GM10248 (cell line): ENCODE measurements at places on chromosomes 1 and 21.
A peak's percentile ranks its signal among the peaks of the same experiment; 100 is the strongest.

DNA sequence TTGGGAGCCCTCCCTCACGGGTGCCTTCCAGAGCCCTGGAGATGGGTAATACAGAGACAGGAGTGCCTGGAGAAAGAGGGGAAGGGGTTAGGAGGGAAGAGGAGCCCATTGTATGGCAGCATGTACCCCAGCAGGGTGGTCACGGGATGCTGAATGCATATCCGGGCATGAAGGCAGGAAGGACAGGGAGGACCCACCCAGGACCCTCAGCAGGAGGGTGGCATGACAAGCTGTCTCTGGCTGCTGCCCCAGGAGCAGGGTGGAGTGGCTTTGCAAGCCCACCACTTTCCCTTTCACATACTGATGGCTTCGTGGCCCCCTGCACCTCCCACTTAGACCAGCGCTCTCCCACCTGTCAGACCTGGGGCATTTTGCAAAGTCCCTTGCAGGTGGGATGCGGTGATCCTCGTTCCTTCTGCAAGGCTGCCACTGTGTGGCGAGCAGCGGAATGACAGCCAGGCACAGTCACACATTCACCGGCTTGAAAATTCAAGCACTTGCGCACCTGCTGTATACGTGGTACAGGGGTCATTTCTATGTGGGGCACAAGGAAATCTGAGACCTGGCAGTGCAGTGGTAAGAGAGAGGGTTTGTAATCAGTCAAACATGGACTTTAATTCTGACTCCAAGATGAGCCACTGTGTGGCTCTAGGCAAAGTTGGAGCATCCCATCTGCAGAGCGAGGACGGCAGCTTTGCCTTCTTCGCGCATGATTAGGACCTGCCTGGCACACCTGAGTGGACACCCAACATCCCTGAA, 53.2 kb upstream of the TMEM51 start:
- DNase-seq: peak; percentile 73

GRCh38 chr1:152515434-152515783, 1.1 kb downstream of the CRCT1 start:
- no peak for DNase-seq

DNA sequence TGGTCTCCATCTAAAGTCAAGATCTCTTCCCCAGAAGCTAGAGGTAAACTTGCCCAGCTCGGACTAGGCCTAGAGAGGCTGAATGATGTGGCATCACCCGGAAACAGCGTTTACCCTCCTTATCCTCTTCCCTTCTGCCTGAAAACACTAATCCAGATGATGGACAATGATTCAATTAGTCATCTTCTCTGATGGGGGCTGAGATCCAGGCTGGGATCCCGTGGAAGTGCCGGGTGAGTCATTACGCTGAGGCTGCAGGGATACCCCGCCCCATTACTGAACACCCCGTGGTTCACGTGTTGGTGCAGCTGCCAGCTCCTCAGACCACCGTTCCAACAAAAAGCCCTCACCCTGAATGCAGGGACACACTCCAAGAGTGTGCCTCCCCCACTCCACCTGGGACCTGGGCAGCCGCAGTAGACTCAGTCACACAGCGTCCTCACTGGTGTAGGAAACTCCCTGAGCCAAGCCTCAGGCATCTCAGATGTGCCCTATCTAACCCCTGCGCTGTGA, 2.0 kb downstream of the S100A6 start:
- DNase-seq: no peak

DNA sequence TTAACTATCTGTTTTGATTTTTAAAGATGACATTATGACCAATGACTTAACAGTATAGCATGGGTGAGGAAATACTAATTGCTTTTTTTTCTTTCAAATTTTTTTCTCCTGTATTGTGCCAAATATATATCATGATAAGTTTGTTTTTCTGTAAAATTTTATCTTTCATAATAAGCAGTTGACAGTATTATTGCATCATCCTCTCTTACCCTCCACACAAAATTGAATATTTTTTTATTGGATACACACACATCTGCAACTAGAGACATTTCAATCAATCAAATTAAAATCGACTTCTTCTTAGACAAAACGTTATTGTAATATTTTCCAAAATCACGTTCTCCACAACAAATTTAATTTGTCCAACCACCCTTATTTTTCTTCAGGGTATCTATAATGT, 330.4 kb upstream of the BRINP3 start:
- DNase-seq: no peak

- peak; percentile 67 for DNase-seq
Observed at GRCh38 chr1:29282924-29283803, 46.8 kb downstream of the PTPRU start.

- DNase-seq: no peak
Observed at GRCh38 chr1:32742199-32742947, 39.8 kb upstream of the SYNC start.

DNA sequence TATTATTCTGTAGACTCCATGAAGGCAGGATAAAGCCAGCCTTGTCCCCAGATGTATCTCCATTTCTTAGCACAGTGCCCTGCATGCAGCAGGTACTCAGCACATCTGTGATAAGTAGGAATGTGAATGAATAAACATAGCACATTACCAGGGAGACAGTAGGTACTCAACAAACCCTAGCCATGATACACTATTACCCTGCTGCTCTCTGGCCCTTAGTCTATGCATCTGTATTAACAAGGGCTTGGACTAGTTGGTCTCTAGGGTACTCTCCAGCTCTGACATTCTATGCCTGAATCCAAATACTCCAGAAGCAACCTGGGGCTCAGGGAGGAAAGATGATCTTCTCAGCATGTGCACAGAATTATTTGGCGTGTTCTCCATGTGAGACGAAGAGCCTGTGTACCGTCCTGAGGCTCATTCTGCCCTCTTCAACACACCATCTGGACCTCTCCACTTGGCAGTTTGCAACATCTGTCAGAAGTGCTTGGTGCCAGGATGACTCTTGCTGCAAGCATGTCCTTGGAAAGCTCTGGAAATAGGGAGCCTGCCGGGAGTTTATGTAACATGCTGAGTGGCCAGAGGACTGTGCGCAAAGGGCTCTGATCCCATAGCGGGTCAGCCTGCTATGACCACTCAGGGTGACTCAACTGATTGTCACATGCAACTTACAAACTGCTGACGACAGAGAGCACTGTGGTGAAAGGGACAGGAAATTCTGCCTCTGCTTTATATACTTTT, 228.2 kb upstream of the USP24 start:
- DNase-seq: no peak

GRCh38 chr1:23215751-23216449, 1.4 kb downstream of the HTR1D start:
- no peak for DNase-seq

DNA sequence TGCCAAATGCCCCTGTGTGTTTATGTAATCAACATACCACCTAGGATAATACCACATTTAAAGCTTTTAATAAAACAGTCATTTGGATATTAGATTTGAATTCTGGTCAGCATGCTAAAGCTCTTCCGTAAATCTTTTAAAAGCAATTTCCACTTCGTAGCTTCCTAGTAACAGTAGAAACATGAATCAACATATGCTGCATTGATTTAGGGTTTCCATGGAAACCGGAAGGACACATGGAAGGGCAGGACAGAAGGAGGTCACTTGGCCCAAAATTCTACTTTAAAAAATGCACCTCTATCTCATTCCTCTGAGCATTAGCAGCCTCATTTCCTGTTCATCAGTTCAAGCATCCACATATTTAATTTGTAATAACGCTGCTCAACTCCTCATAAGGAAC, 8.1 kb downstream of the RGS8 start:
- DNase-seq: no peak

DNA sequence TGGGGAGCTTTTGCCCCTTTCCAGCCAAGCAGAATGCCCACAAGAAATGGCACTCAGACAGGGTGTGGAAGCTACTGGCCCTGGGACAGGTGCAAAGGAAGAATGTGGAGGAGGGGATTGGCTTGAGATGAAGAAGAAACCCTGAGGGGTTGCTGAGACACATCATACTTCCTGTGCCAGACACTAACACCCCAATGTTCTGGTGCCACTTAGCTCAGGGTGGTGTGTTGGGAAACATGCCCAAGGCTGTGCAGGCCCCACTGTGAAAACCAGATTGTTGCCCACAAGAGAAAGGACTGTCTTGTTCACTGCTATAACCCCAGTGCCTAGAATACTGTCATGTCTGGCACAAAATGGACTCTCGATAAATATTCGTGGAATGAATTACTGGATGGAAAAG, 9.9 kb upstream of the PAQR6 start:
- DNase-seq: no peak

DNA sequence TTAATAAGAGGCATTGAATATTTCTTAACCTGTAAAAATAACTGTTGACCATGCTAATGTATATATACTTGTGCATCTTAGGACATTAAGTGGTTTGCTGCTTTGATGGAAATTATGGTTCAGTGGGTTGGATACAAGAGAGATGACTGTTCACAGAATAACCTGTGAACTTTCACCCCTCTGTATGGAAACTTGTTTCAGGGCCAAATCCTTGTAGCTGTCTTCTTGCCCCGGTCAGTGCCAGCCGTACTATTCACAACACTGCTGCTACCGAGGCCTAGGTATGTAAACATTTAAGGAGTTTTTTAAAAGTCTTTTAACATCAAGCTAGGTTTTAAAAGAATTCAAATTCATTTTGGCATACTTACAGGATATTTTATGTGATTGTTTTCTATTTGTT, 16.1 kb downstream of the DONSON start:
- no peak for DNase-seq

DNA sequence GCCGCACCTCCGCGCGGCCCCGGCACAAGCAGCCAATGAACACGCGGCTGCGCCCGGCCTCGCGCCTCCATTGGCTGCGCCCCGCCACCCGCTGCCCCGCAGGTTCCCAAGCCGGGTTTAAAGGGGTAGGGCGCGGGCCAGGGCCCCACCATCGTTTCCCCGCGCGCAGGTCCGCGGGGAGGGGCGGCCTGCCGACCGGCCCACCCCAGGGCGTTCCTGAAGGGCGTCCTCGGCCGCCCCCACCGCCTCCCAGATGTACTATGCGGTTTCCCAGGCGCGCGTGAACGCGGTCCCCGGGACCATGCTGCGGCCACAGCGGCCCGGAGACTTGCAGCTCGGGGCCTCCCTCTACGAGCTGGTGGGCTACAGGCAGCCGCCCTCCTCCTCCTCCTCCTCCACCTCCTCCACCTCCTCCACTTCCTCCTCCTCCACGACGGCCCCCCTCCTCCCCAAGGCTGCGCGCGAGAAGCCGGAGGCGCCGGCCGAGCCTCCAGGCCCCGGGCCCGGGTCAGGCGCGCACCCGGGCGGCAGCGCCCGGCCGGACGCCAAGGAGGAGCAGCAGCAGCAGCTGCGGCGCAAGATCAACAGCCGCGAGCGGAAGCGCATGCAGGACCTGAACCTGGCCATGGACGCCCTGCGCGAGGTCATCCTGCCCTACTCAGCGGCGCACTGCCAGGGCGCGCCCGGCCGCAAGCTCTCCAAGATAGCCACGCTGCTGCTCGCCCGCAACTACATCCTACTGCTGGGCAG, at the start of gene OLIG1:
Gene OLIG1 (plus strand): TSS at position 148 of the 750 bp plus-strand sequence. CDS start 106 bp downstream, at position 254.
- no peak for DNase-seq

- DNase-seq: peak; percentile 83
Observed at GRCh38 chr1:156488566-156489165, 11.9 kb downstream of the MEF2D start.

- DNase-seq: no peak
Observed at GRCh38 chr1:89166705-89167104, 9.1 kb downstream of the GBP7 start.

DNA sequence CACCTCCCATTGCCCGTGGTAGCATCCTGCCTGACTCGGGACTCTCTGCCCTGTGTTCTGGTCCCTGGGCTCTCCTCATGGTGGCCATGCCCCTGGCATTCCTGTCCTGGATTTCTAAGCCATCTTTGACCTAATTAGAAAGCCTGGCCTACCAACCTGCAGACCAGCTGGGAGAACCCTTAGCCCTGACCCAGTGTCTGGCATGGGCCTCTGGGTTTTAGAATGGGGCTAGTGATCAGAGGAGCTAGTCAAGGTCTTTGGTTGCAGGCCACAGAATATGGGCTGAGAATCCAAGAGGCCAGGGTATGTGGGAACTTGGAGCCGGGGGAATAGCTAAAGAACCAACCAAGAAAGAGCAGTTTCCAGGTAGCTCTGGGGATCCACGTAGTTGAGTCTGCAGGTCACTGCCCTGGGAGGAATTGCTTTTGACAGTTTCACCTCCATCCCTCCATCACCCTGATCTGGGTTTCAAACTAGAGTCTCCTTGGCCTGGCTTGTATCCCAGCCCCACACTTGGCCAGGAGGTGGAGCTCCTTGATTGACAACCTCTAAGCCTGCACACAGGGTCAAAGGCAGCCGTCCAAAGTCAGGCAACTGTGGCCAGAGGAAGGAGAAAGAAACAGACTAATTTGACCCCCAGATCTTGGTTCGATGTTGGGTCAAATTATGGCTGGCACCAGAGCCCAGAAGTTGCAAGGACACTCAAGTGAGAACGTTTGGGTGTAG, 54.7 kb upstream of the ABCG1 start:
- DNase-seq: peak; percentile 78

DNA sequence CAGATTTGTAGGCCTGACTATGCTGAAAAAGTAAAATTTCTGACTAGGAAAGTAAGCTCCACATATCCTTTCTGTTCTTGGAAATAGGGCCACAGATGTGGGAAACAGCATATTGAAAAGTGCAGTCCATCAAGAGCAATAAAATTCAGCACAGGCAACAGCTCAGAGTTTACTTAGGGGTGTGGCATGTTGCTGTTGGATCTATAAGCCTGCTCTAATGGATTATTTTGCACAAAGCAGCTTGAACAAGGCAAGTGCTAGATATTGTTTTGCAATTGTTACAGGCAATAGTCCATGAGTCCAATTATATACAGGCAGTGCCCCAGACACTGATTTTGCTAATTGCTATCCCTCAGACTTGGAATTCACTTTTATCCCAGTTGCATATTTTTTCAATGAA, 289.8 kb upstream of the SNX7 start:
- no peak for DNase-seq

DNA sequence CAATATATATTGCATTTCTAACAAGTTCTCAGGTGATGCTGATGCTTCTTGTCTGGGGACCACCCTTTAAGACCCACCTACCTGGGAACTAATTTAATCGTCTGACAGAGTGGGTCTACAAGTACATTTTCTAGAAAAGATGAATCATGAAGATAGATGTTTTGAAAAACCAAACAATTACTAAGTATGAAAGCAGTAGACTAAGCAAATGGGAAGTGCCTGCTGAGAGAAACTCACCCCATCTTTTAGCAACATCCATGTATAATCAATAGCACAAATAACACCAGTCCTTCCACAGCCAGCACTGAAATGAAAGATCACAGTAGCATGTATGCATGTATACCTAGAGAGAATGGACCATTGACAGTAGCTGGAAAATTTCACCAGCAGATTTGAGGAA, 17.3 kb downstream of the PTPN22 start:
- no peak for DNase-seq

- no peak for DNase-seq
Observed at GRCh38 chr1:75712306-75712705, 12.2 kb upstream of the ACADM start.

GRCh38 chr21:36210779-36211659, 54.4 kb downstream of the DOP1B start:
- no peak for DNase-seq

GRCh38 chr1:171421413-171422020, 63.8 kb upstream of the PRRC2C start:
- no peak for DNase-seq

DNA sequence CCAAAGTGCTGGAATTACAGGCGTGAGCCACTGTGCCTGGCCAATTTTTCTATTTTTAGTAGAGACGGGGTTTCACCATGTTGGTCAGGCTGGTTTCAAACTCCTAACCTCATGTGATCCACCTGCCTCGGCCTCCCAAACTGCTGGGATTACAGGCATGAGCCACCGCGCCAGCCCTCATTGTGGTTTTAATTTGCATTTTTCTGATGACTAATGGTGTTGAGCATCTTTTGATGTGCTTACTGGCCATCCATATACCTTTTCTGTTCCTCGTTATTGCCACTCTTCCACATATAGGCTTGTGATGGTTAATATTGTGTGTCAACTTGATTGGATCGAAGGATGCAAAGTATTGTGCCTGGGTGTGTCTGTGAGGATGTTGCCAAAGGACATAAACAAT, 17.4 kb upstream of the ENAH start:
- DNase-seq: no peak
